ENCODE measurements at places on chromosomes 11 and 22.

- DNase-seq, result peak; percentile 63
These were observed 20.0 kb downstream of the THY1 start for GRCh38 chr11:119403021-119403420.

GRCh38 chr11:44963136-44963535 lies 12.5 kb upstream of the TP53I11 start:
- no peak for DNase-seq

DNA sequence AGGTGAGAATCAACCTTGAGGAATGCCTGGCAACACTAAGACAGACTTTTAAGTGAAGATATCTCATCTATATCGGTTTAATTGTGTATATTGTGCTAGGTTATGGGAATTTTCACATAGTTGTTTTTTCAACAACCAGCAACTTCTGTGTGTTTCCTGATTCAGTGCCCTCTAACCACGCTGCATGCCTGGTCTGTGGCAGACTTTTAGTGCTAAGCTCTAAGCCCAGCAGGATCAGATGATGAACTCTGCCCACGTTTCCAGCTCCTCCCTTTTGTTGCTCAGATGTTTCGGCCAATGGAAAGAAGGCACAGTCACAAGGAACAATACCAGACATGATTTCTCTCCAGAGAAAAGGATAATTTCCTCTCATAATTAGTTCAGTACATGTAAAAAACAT lies 1.4 kb upstream of the VWA5A start:
- peak; percentile 3 for DNase-seq

GRCh38 chr11:23919455-23919854 lies 577.4 kb upstream of the LUZP2 start:
- no peak for DNase-seq

DNA sequence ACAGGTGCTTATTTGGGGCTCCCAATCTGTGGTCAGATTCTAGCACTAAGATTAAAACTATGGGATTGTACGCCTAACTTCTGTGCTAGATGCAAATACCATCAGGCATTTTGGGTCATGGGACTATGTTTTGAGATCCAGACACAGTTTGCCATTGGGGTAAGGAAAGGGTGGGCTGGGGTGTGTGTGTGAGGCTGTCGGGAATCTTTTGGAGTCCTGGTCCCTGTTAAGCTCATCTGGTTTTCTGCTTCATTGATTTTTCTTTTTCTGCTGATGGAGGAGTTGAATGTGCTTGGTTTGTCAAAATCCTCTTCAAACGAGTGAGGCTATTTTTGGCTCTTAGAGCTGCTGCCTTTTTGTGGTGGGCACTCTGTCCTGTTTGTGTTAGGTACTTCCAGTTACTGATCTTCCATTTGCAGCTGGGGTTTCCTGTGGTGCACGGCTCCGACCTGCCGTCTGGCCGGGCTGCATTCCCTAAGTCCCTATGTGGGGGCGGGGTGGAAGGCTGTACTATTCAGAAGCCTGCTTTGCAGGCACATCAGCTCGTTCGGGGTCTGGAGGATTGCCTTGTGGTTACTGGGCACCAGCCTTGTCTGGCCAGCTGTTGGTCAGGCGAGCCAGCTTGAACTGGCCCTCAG lies 2.9 kb downstream of the BCR start:
- DNase-seq, result peak; percentile 45

- DNase-seq, result no peak
These were observed 10.7 kb upstream of the ARL14EP start for GRCh38 chr11:30312243-30312642.

GRCh38 chr11:65954771-65955170 lies 6.8 kb upstream of the SART1 start:
- DNase-seq, result no peak

GRCh38 chr11:131785801-131786200 lies 415.4 kb downstream of the NTM start:
- no peak for DNase-seq

DNA sequence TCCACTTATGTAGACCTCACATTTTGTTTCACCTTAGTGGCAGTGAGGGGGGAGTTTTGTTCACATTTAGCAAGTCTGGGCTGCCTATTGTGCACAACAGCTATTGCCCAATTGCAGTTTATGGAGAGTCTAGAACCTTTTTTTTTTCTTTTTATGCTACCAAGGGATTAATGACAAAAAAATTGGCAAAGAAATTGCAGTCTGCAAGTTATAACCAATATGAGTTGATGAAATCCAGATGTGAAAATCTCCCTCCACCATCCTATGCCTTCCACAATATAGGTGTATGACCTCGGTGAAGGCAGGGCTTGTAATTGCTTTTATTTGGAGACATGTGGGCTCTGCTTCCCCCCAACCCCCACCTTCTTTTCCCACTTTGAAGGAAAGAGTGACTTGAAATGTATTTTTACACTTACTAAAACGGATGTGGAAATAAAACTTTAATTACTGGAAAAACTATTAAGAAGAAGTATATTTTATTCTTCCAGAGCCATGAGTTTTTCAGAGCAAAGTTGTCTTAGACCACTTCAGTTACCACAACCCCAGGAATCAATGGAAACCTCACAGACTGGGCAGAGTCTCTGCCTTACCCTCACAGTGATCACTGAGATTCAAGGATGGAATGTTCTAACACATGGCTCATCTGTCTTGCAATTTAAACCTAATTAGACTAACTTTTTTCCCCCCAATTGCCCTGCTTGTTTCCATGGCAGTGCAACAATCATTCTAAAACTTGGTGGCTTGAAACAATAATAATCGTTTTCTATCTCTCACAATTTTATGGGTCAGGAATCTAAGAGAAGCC lies 120.8 kb upstream of the SLC5A12 start:
- peak; percentile 87 for DNase-seq

GRCh38 chr22:40332319-40332781 lies 13.9 kb upstream of the ADSL start:
- DNase-seq, result peak; percentile 45

- DNase-seq, result no peak
These were observed 32.6 kb downstream of the NFAM1 start for GRCh38 chr22:42399315-42400271.

DNA sequence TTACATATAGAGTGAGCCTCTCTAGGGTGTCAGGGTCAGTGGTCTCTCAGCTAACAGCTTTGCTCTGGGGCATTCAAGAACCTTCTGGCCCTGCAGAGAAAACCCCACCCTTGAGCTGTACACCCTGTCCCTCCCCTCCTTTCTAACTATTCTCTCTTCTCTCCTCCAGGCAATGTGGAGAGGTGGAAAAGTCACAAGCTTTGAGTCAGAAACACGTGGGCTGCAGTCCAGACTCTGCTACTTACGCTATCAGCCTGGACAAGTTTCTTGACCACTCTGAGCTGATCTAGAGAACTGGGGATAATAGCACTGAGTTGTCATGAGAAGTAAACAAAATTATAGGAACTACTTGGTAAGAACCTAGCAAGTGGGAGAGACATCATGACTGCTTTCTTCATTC lies 10.7 kb upstream of the FAM83F start:
- DNase-seq, result no peak

GRCh38 chr22:41827671-41828070 lies 5.2 kb upstream of the SREBF2 start:
- no peak for DNase-seq

GRCh38 chr11:128965485-128965884 lies 22.8 kb upstream of the TP53AIP1 start:
- no peak for DNase-seq

GRCh38 chr22:42695294-42695693 lies 25.4 kb downstream of the A4GALT start:
- no peak for DNase-seq

GRCh38 chr11:2474059-2474901 lies 29.5 kb downstream of the KCNQ1 start:
- DNase-seq, result no peak

- DNase-seq, result no peak
These were observed 6.0 kb upstream of the OR10D3 start for GRCh38 chr11:124176925-124177715.

DNA sequence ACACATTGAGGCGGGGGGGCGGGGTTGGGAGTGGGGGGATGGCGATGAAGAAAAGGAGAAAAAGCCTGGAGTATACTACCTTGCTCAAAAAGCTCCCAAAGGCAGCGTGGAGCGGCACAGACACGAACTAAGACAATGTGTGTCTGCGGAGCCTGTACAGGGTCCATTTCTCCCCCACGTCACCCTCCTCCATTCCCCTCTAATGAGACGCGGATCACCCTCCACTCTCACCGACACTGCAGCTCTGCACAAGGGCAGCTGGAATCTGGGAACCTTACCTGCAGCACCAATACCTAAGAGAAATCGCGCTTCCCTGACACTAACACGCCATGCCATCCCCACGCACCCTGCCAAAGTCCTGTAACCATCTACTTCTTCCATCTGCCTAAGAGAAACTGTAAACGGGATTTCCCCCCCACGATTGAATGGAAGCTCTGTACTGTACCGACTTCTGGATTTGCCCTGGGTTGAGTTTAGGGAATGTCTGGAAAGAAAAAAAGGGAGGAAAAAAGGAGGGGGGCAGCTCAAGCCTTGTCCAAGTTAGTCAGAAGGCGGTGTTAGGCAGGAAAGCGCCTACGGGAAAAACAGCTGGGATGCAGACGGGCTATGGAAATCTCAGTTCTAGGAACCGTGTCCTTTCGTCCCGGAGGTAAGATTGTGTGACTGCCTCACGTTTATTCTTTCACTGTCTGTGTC lies 125.7 kb upstream of the C11orf58 start:
- DNase-seq, result peak; percentile 23

GRCh38 chr11:111762526-111762925 lies 3.7 kb downstream of the PPP2R1B start:
- no peak for DNase-seq

GRCh38 chr22:18997306-18997924 lies 61.3 kb upstream of the PRODH start:
- DNase-seq, result no peak

DNA sequence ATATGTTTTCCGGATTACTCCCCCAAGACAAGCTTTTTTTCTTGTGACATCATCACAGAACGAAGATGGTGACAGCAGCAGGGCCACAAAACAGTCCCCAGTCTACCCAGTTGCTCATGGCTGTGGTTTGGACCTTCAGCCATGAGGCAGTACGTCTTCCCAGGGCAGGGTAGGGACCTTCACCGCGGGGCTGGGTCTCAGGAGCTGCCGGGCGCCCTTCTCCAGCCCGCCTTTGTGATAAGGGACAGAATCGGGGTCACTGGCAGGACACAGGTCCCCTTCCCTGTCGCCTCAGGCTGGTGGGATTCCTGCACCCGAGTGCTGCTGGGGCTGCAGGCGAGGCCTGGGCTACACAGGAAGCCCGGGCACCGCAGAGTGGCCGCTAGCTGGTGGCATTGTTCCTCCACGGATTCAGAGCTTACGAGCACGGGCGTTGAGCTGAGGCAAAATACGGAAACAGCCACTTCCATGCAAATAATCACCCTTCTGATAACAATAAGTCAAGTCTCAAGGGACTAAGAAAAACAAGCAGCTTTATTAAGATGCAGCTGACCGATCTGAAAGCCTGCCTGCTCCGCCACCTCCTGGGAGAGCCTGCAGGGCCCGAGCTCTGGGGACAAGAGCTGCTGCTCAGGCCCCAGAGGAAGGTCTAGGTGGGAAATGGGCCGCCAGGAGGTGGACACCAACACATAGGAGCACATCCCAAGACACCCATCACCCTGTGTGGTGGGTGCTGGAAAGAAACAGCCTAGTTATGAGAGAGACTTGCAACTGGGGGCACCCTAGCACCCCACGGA lies 12.3 kb downstream of the TBX1 start:
- DNase-seq, result no peak

- DNase-seq, result peak; percentile 24
These were observed 442 bp downstream of the COPB1 start for GRCh38 chr11:14499178-14499559.

GRCh38 chr11:105046898-105047579 lies 1.9 kb upstream of the CARD16 start:
- DNase-seq, result peak; percentile 97

DNA sequence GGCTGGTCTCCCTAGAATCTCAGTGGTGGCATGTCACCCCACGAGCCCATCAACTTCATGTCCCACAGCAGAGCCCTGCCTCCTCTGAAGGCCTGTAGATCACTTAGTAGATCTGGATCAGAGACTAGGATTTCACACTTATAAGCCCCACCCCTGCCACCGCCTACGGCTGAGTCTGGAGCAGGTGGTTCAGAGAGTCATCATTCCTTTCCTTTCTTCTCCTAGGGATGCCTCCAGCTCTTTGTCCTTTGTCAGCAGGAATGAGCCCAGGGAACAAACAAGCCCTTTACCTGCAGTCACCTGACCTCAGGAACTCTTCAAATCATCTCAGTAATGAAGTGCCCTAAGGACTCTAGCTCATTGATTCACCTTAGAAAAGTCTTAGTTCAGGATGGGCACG lies 37.8 kb downstream of the SCGB1A1 start:
- DNase-seq, result no peak

- DNase-seq, result no peak
These were observed 31.7 kb upstream of the KRTAP5-6 start for GRCh38 chr11:1665313-1665712.

DNA sequence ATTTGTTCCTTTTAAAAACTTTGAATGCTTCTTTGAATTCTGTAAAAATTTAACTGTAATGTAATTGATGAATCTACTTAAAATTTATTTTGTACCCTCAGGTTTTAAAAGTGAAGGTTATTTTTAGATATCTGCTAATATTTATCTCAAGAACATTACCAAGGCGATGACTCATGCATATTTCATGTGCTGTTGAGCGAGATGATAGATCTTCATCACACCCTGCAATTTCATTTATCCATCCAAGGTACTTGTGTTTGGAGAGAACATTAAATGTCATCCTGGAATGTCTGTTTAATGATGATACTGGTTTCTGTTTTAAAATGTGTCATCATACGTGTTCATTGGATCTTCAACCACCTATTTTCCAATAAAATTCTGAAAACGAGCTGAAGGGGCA lies 6.7 kb upstream of the OOSP4A start:
- no peak for DNase-seq

DNA sequence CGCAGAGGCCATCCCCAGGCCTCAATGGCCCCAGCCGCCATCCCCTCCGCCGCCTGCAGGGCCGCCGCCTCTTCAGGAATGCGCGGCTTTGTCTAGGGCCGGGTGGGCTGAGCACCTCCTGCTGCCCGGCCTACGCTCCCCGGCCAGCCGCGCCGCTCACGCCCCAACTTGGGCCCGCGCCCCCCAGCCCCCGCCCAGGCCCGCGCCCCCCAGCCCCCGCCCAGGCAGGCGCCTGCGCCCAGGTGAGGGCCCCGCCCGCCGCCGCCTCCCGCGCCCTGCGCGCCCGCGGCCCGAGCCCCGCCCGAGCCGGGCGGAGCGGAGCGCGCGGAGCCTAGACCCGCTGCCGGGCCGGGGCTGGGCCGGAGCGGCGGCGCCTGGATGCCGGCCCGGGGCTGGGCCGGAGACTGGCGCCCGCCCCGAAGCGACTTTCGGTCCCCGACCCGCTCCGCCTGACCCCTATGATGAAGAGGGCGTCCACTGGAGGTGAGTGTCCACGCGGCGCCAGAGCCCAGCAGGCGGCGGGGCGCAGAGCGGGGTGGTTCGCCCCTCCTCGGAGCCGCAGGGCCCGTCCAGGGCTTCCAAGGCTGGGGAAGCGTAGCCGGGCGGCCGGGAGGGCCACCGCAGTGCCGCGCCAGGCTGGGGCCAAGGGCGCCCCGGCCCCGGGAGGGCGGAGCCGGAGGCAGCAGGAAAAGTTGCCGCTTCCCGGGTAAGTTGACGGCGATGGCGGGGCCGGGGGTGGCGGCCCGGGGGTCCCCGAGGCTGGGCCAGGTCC lies 34.3 kb upstream of the PRODH start:
- DNase-seq, result no peak

GRCh38 chr11:104003491-104003890 lies 32.9 kb upstream of the DDI1 start:
- DNase-seq, result peak; percentile 79

- DNase-seq, result no peak
These were observed 202.1 kb upstream of the ARHGAP42 start for GRCh38 chr11:100484948-100485347.

GRCh38 chr11:135046986-135047385 lies 634.9 kb upstream of the B3GAT1 start:
- no peak for DNase-seq
